Activated CD4-positive, alpha-beta T cell treated with anti-CD3 and anti-CD28 coated beads for 1 hour (primary cell): ENCODE measurements at places on chromosomes 1 and 21.
A peak's percentile ranks its signal among the peaks of the same experiment; 100 is the strongest.

GRCh38 chr1:184577319-184577718 is 177.3 kb downstream of the EDEM3 start:
- DNase-seq: no peak

- no peak for DNase-seq
Observed at GRCh38 chr1:240517891-240518290, 94.1 kb downstream of the GREM2 start.

DNA sequence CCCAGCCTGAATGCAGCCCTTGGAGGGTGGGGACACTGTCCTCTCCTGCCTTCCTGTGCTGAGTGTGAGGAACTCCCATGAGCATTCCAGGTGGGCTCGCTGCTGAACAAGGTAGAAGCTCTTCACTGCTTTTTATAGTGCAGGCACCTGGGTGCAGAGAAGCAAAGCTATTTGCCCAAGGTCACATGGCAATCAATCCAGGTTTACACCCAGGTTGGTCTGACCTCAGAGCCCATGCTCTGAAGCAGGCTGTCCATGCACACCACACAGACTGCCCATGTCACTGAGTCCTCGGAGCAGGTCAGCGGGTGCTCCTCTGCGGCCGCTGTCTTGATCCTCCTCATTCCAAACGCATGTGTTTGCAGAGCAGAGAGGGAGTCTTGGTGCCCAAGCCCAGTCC is 323.4 kb upstream of the VAMP3 start:
- DNase-seq: no peak

- no peak for DNase-seq
Observed at GRCh38 chr1:225534772-225535171, 106.9 kb upstream of the LBR start.

DNA sequence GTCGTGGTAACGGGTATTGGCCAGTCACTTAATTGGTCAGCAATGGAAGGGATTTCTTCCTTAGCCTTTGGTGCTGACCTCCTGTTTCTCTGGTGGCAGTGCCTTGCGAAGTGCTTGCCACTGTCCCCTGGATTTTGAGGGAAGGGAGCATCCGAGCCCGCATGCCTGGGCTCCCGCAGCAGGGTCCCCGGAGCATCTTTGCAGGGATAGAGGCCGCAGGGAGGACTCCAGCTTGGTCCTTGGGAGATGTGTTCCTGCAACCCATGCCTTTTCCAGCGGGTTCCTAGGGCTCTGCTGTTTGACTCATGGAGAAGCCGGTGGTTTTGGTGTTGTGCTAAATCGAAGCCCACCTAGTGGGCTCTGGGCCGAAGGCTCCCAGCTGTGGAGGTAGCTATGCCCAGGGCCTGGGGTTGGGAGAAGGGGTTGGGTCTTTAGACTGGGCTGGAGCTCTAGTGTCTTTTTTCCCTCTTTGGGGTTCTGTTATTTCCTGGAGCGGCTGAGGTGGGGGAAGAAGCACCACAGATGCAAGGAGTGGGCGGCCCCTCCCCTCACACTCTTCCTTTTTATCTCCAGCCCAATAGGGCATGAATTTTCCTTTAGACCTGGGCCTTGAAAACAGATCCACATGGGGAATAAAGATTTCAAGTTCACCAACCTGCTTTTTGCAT is 39.0 kb downstream of the PIK3CD start:
- DNase-seq: no peak

DNA sequence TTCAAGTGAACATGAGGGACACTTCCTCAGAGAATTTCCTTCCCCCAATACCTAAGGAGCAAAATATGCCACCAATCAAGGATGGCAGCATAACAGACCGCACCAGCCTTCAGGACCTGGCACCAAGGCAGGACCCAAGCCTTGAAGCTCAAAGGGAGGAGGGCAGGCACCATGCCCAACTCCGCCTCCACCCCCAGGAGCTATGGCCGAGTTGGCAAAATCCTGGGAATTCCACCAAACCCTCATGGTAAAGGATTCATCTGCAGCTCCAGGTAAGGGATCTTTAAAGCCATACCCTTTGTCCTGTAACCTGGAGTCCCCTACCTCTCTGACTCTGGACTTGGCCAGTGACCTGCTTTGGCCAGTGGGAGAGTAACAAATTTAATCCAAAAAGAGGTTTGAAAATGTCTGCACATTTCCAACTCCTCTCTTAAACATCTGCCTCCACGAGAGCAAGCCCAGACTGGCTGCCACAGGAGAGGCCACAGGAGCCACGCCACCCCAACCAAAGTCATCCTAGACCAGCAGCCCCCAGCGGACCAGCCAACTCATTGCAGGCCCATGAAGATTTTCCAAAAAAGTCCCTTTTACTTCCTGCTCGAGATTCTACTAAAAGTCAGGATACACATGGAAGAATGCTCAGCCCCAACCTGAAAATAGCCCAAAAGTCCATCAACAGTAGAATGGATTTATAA is 41.9 kb downstream of the NPHP4 start:
- no peak for DNase-seq

DNA sequence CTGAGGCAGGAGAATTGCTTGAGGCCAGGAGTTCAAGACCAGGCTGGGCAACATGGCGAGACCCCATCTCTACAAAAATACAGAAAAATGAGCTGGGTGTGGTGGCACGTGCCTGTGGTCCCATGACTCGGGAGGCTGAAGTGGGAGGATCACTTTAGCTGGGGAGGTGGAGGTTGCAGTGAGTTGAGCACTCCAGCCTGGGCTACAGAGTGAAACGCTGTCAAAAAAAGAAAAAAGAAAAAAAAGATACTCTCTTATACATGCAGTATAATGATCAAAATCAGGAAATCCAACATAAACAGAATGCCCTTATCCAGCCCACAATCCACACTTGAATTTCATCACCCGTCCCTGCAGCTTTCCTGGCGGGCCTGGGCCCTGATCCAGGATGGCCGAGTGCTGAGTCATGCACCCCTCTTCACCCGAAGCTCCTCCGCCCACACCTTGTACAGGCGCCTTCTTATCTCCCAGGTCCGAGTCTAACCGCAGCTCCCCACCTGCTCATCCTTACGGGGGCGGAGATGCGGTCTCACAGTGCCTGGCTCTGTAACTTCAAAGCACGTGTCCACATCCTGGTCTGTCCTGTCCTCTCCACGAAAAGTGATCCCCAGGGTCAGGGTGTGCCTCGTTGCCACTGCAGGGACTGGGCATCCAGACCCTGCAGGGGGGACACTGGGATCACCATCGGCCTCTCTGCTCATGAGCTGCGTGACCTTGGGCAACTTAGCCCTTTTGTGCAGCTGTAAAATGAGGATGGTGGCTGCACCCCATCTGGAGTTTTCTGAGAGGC is 120.2 kb upstream of the SLC45A1 start:
- no peak for DNase-seq

GRCh38 chr1:97787231-97787630 is 133.6 kb downstream of the DPYD start:
- no peak for DNase-seq

- no peak for DNase-seq
Observed at GRCh38 chr1:172960454-172961208, 90.1 kb downstream of the TNFSF18 start.

GRCh38 chr1:234108921-234109320 is 204.4 kb downstream of the SLC35F3 start:
- no peak for DNase-seq

DNA sequence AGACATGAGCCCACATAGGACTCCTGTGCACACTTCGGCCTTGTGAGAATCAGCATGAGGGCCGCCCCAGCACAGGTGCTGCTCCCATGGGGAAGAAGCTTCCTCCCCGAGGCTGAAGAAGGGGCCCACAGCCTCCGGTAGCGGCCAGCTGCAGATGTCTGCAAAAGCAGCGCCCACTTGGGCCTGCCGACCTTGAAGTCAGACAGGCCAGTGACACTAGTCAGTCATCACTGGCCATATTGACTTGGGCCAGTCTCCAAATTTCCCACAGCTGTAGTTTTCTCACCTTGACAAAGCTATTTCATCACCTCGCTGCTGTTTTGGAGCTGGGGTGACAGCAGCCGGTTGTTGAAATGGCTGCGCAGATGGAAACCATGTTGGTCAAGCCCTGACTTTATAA is 83.0 kb downstream of the RIPK4 start:
- DNase-seq: no peak

DNA sequence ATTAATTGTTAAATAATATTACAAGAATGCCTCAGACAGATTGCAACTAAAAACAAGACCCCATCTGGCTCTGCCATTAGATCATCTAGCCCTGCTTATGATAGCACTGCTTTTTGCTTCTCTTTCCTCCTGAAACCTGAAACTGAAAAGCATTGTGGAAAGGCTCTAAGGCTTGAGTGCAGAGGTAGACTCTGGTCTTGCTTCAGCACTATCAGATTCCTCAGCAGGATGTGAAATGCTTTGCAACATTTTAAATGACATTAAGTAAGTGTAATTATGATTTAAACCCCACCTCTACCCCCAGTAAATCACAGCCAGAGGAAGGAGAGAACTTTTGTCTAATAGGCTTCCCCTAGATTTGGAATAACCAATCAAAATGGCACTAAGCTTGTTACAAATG is 32.9 kb downstream of the PHC2 start:
- no peak for DNase-seq

- no peak for DNase-seq
Observed at GRCh38 chr1:185850366-185850765, 116.2 kb downstream of the HMCN1 start.

DNA sequence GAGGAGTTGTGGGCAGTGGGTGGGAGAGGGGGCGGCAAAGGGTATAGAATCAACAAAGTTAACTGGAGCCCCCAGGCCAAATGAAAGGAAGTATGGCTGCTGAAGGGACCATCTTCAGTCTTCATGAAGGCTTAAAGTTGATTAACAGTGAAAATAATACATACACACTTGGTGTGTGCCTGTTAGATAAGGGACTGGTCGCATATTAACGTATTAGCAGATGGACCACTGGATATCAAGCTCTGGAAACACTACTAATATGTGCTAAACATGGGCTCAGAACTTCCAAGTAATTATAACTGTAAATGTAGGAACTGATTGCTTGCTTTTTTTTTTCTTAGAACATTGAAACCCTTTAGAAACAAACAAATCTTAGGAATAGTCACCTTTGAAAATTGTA is 224.7 kb upstream of the KIAA0040 start:
- DNase-seq: no peak

- DNase-seq: peak; percentile 36
Observed at GRCh38 chr1:47710329-47711071, 272.7 kb downstream of the FOXD2 start.

DNA sequence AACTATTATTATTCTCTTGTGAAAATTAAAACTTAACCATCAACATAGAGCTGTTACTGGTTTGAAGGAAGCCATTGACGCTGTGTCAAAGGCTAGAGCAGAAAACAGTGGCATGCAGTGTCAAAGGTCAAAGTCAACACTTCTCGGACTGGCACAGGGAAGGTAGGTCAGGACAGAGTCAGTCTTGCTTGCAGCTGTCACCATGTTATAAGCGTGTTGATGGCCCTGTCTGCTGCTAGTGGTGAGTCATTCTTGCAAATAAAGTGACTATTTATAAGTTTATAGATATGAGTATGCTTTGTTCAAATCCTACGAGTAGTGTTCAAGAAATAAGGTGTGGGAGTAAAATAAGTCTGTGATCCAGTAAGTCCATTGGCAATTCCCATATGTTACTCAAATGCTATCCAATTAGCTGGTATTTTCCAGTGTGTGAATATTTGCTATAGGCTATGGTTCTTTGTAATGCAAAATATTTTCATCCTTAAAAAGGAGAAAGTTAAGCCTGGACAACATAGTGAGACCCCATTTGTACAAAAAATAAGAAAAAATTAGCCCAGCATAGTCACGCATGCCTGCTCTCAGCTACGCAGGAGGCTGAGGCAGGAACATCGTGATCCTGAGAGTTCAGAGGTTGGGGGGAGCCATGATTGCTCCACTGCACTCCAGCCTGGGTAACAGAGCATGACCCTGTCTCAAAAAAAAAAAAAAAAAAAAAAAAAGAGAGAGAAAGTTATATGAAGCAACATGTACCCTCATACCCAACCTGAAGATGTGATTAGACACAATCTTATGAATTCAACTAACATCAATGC is 26.3 kb upstream of the TINAGL1 start:
- no peak for DNase-seq

DNA sequence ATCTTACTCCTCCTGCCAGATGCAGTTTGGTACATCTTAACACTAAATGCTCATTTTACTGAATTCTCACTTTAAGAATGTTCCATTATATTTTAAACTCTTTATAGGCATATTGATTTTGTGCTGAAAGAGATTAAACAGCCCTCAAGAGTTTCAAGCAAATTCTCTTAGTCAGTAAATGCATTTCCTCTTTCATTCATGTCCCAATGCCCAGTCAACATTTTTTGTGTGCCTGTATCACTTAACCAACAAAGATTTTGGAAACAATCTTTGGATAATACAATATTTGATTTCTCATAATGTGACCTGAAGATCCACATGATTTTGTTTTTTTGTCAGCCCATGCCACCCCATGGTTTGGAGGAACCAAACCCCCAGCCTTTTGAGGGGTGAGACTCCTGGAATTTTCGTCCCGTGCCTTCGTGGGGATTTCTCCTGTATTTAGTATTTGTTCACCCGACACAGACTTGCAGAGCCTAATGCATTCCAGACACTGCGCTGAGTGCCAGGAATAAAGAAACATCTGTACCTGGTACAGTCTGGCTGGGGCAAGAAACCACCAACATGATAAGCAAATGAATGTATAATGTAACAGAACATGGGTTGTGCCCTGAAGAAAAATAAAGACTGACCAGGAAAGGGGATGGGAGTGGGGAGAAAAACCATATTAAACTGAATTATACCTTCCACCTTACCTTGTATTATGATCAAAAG is 47.1 kb upstream of the ETS2 start:
- DNase-seq: no peak

- no peak for DNase-seq
Observed at GRCh38 chr1:194830387-194830786, 1644.0 kb upstream of the B3GALT2 start.

DNA sequence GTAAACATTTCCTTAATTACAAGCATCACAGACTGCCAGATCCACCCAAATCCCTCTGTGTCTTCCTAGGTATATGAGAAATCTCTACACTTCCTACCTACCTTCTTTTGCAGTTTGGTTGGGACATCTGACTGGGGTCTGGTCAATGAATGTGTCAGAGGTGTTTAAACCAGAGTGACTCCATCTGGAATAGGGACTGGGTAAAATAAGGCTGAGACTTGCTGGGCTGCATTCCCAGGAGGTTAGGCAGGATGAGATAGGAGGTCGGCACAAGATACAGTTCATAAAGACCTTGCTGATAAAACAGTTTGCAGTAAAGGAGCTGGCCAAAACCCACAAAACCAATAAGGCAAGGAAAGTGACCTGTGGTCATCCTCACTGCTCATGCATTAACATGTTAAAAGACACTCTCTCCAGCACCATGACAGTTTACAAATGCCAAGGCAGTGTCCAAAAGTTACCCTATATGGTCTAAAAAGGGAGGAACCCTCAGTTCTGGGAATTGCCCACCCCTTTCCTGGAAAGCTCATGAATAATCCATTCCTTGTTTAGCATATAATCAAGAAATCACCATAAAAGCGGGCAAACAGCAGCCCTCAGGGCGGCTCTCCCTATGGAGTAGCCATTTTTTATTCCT is 87.4 kb upstream of the BACE2 start:
- no peak for DNase-seq

DNA sequence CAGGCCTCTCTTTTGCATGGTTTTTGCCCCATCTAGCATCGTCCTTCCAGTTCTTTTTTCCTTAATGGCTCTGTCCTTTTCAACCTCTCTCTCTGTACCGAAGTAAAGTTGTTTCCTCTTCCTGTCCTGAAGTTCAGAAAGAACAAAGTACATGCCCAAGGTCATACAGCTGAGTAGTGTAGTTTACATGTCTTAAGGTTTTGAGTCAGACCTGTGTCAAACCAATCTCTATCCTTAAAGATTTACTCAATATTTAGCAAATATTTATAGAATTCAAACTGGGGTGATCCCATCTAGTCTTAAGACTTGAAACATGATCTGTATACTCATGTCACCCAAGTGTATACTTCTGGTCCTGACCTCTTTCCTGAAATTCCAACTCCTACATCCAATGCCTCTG is 118.7 kb upstream of the SGIP1 start:
- DNase-seq: no peak
